Stimulated activated CD4-positive, alpha-beta T cell treated with anti-CD3 and anti-CD28 coated beads, Interleukin-1b, Interleukin-23, amount 100 ng/mL, for 1 hour (primary cell): ENCODE measurements at places on chromosomes 12 and 14.

DNA sequence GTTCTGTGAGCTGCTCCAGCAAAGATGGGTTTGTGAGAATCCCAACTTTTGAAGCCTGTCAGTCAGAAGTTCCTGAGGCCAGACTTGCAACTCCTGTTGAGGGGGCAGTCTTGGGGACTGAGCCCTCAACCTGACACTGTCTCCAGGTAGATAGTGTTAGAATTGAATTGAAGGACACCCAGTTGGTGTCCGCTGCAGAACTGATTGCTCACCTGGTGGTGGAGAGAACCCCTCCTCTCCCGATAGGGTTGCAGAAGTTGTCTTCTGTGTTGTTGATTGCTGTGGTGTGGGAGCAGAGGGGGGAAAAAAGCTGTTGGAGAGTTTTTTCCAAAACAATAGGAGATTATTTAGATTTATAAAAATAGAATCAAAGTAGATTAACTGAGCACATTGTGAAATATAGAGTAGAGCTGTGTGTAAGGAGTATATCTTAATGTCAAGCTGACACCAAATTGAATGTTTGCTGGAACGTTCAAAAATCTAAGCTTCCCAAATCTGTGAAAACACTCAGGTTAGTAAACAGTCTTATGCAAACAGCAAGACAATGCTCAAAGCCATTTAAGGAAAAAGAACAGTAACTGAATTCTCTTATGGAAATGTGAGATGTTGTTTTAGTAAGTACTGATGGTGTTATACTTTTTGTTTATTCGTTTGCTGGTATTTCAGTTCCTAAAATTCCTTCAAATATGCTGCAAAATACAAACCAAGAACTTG, 18.6 kb downstream of the HIF1A start:
- no peak for DNase-seq

GRCh38 chr14:57389646-57390036, 745 bp upstream of the NAA30 start:
- DNase-seq = no peak

- DNase-seq = no peak
Observed at GRCh38 chr12:102427543-102427941, 52.8 kb downstream of the IGF1 start.

DNA sequence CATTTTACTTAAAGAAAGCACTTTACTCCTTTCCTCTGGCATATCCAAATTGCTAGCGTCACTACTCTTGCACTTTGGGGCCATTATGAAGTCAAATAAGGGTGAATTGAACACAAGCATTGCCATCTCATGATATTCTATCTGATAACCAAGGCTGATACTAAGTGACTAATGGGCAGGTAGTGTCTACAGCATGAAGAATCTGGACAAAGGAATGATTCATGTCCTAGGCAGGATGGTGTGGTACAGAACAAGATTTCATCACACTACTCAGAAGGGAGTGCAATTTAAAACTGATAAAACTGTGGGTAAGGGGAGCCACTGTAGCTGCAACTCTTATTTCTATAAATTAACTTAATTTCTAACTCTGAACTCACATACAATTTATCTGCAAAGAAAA, 7.7 kb upstream of the SLC6A15 start:
- DNase-seq = no peak

- DNase-seq = no peak
Observed at GRCh38 chr12:132604668-132605441, 5.5 kb downstream of the LRCOL1 start.

GRCh38 chr14:22819151-22819988, 4.1 kb upstream of the SLC7A7 start:
- DNase-seq = no peak

DNA sequence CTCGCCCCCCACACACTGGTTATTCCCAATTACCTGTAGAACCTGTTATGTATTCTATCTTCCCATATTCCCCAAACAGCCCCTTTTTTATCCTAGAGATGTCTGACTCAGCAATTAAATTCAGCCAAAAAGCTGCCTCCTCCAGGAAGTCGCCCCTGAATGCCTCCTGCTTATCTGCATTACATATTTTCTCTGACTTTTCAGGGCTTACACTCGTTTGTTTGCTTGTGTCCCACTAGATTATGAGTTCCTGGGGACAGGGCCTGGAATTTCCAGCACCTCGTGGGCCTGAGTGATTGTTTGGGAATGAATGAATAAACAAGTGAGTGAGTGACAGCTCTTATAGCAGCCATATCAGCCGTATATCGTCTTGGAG, 99.3 kb upstream of the RFLNA start:
- DNase-seq = no peak

- no peak for DNase-seq
Observed at GRCh38 chr14:40398981-40399380, 966.7 kb upstream of the FBXO33 start.

DNA sequence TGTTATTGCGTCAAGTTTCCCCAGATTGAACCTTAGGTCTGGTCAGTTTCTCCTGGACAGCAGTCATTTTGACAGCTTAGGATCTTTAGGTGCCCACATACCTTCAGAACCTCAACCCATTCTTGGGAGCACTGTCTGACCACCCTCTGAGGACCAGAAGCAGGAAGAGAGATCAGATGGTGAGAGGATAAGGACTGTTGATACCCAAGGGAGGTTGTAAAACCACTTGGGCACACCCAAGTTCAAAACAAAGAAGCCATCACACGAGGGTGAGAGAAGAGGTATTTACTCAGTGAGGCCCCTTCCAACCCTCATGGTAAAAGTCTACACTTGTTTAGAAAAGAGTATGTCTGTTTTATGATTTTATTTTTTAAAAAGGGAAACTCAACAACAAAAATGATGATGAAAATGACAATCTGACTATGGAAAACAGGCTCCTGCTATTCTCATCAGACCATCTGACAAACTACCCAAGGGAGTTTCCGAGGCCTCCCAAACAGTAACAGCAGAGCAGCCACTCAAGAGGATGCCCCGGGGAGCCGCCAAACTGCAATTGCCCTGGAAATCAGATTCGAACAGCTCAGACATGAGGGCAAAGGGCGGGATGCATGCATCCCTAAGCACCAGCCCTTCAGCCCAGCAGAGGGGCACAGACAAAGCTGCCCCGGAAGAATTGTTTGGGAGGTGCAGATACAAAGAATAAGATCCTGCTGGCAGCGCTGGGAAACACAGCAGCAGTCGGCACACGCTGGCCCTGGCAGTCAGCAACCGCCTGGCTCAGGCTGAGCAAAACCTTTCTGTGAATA, 162.6 kb upstream of the PLEKHG7 start:
- no peak for DNase-seq

GRCh38 chr14:50961605-50962221, 17.4 kb upstream of the PYGL start:
- DNase-seq = no peak

- no peak for DNase-seq
Observed at GRCh38 chr14:67559639-67560038, 26.5 kb downstream of the PLEKHH1 start.

DNA sequence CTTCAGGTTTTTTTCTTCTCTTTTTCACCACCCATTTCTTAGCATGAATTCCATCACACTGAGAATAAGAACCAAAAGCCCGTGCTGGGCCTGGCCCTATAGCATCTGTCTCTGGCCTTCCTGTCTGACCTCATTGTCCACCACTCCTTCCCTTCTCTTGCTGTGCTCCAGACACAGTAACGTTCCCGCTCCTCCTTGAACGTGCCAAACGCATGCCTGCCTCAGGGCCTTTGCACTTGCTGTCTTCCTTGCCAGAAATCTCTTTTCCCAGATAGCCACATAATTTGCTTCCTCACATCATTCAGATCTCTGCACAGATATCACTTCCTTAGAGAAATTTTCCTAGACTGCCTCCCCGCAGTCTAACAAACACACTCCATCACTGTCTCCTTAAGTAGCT, 119.6 kb upstream of the CPSF6 start:
- no peak for DNase-seq

DNA sequence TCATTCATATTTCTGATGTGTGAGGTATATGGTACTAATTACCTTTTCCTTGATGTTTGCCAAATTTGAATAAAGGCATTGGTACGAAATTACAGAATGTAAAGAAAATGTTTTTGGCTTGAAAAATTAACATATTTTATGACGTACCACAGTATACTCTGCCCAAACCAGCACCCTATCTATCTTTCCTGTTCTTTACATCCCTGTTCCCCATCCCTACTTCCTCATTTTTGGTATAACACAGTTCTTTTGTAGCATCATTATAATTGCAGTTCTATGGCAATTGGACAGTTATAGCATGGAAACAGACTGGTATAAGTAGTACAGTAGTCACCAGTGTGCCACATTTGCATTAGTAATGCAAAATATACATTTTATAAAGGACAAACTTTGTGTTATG, 7.0 kb upstream of the CCT2 start:
- DNase-seq = no peak

GRCh38 chr14:79972230-79972629, 239.1 kb downstream of the DIO2 start:
- no peak for DNase-seq

GRCh38 chr12:88684170-88684569, 103.9 kb upstream of the KITLG start:
- no peak for DNase-seq

DNA sequence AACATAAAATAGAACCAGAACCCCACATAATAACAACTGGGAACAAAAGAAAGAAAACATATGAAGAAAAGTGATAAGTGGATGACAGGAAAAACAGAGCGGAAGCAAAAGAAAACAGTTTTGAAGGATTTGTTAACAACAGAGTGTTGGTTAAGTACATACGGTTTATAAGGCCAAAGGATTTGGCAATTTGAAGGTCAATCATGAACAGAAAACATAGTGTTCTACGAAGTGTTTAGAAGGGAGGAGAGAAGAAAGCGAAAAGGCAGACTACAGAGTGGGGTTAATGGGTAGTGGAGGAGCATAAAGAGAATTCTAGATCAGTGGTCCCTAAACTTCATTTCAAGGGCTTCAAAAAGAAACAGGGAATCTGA, 3.9 kb upstream of the AP4S1 start:
- DNase-seq = no peak

- no peak for DNase-seq
Observed at GRCh38 chr12:9049520-9050133, 60.3 kb downstream of the KLRG1 start.

DNA sequence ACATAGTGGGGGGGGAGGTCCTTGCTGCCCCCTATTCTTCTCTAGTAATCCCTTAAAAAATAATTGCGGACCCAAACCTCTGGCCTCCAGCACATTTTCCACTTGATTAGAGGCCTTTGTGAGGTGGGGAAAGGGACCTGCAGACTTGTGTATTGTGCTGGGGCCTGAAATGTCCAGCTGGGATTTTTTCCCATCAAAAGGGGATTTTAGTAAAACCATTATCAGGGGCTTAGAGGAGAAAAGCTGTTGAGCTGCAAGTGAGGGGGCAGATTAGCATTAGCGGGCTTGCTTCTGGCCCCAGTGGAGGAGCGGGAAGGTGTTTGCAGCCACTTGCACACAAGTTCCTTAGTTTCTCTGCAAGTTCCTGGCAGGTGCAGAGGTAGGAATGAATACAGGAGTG, 13.9 kb downstream of the FBXL14 start:
- DNase-seq = no peak

DNA sequence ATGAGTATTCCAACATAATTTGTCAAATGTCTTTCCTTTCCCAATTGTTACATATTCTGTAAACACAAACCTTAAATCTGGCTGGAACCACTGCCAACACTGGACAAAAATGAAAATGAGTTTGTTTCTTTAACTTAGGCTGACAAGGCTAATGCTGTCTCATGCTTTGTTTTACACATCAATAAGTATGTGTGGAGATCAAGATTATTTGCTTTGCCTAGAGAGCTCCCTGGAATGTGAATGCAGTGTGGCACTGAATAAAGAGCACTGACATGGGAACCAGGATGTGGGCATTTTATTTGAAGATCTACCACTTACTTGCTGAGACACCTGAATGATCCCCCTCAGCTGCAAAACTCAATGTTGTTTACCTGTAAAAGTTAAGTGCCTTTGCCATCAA, 61.7 kb downstream of the RALGAPA1 start:
- DNase-seq = no peak

DNA sequence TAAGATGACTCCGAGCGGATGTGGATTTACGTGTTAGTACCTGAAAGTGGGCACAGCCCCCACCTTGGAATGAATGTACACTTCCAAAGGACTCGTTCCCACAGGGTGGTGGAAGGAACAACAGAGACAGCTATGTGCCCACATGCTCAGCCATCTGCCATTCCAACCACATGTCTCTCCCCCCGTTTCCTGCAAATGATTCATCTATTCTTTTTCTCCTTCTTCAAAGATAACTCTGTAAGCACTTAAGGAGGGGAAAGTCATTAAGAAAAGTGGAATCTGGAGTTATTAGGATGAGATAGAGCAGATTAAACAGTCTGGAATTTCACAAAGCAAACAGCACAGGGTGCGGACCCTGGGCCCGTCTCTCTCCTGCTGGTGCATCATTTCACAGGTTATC, 18.5 kb upstream of the DUSP6 start:
- DNase-seq = no peak

DNA sequence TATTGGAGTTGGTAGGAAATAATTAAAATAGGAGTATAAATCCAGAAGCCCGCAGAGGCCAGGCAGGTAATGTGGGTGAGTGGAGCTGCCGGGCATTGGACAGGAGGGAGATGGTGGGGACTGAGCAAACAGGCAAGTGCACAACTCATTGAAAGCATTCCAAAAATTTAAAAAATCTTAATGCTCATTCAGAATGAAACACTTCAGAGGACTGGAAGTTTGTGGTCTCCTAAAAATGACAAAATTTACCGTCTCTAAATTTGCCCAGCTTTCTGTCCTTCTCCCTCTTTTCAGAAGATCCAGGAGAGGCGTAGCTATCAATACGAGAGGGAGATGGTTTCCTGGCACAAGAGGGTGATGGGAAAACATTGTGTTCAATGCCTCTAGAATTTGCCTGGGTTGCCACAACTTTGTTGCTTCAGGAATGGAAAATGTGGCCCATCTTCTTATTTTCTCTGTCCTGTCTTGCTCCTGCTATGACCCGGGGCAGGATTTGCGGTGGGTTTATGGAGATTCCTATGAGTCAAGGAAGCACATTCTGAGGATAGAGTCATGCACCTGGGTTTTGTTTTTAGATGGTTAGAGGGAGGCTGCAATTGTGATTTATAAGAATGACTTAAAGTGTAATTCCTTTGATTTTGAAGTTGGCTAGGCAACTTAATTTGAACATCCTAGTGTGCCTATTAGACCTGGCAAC, 72.2 kb downstream of the BORCS5 start:
- no peak for DNase-seq

DNA sequence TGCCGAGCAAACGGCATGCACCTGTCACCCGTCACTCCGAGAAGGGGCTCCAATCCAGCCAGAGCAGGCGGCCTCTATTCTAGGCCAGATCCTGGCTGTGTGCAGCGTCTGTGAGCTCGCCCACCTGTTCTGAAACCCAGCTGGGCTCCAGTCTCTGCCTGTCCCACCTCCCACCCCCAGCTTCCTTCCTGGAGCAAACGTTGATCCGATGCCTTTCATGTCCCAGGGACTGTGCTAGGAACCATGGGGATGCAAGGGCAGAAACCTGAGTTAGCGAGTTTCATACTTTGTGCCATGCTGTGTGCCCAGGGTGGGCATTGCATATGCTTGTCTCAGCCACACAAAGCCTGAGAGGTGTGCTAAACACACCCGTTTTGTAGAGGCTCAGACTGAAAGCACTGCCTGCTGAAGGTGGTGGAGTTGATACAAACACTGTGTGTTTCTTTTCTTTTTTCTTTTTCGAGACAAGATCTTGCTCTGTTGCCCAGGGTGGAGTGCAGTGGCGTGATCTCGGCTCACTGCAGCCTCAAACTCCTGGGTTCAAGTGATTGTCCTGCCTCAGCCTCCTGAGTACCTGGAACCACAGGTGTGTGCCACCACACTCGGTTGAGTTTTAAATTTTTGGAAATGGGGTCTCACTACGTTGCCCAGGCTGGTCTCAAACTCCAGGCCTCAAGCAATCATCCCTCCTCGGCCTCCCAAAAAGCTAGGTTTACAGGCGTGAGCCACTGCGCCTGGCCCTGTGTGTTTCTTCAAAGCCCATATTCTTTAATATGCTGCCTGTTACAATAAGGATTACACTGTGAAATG, 84.1 kb upstream of the MED13L start:
- no peak for DNase-seq
